NCI-H2171 (cell line): ENCODE measurements at places on chromosomes 11 and 22.

- DNase-seq, result no peak
Observed at GRCh38 chr11:7509966-7510365, 3.8 kb upstream of the PPFIBP2 start.

DNA sequence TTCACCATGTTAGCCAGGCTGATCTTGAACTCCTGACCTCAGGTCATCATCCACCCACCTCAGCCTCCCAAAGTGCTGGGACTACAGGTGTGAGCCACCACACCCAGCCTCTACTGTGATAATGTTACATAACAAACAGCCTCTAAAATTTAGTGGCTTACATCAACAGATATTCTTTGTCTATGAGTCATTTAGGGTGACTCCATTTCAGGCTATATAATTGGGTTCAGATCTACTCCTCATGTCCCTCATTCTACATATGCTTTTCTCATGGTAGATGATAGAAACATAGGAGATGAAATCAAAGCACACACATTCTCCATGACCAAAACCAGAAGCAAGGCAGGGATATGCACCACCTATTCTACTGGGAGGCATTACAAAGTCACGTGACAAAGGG, 72.7 kb downstream of the SIK2 start:
- DNase-seq, result no peak

- no peak for DNase-seq
Observed at GRCh38 chr11:2666828-2667570, 32.8 kb downstream of the KCNQ1OT1 start.

DNA sequence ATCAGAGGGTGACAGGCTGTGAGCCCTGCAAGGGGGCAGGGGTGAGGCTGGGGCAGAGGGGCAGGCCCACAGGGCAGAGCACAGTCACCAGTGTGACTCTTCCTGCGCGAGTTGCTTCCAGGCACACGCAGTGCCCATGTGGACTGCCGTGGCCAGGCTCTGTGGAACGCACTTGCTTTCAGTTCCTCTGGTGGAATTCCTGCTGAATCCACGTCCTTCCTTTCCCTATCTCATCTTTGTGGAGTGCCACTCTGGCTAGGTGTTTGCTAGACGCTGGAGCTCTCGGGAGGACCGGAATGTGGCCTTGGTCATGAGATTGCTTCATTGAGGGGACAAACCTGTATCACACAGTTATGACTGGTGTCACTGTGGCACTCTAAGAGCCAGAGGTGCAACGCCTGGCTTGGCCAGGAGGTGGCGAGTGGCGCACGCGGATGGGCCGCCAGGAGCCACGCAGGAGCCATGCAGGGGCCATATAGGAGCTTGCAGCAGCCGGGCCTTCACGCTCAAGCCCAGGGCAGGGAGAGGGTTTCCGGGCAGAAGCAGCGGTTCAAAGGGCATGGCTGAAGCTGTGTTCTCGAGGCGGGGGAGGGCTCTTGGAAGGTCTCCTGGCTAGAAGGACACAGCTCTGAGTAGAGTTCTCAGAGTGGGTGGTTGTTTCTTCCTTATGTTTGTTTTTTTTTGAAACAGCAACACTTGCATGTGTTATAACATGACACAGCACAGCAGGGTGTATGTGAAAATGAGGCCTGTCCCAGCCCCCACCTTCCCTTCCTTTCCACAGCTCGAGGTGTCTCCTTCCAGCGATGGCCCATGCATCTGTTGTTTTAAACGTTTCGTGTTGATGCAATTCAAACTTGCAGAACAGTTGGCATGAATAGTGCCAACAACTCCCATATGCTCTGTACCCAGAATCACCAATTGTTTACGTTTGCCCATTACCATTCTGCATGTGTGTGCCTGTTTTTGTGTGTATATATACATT, 36.2 kb downstream of the TBC1D22A start:
- DNase-seq, result peak; percentile 92

- DNase-seq, result no peak
Observed at GRCh38 chr22:29641042-29641699, 37.7 kb downstream of the NF2 start.

DNA sequence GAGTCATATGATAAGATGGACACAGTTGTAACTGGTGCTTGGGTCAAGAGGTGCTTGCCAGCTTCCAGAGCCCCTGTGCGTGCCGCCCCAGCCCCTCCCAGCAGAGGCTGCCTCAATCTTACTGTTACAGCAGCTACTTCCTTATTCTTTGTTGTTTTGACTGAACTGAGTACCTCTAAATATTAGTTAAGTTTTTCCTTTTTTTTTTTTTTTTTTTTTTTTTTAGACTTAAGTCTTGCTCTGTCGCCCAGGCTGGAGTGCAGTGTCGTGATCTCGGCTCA, 8.8 kb downstream of the ZBED4 start:
- DNase-seq, result no peak

- no peak for DNase-seq
Observed at GRCh38 chr11:74749127-74749964, 697 bp downstream of the RNF169 start.
